C1 segment of cervical spinal cord (tissue), 14 donors: ENCODE measurements at places on chromosomes 5 and 9.

- no peak for DNase-seq
Measured at GRCh38 chr5:120684213-120684612, 220.1 kb downstream of the PRR16 start.

- peak; percentile 47 for DNase-seq
Measured at GRCh38 chr9:75088646-75089372, 495 bp downstream of the OSTF1 start.

GRCh38 chr5:178346607-178347334 lies 114.2 kb upstream of the PHYKPL start:
- DNase-seq = no peak

DNA sequence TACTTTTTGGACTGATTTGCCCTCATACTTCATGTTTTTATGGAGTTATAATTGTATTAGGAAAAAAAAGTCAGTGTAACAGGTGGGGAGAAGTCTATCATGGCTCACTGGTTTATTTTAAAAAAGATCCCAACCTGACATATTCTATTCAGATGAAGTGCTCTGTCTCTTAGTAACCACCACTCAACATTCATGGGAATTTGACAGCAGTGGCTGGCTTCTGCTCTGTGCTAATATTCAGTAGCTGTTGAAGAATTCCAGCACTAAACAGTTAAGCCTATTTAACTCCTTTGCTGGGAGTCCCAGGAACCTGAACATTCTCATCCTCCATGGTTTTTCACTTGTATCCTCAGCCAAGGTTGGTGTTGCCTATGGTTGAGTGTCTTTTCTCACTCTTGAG lies 23.1 kb downstream of the CMYA5 start:
- DNase-seq = no peak

DNA sequence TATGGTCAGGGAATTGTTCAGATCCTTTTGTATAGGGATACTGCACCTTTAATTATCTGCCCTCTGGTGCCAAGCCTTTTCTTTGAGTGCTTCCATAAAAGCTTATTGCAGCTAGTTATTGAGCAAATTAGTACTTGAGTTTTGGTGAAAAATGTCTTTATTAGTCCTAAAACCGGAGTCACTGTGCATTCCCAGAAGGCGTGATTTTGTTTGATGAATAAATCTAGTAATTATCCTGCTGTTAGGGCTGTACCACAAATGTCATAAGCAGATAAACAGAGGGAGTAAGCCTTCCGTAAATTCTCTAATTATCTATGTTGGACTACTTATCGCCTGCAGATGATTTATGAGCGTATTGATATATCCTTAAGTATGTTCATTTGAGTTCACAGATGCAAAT lies 620.7 kb upstream of the ARRDC3 start:
- DNase-seq = no peak

GRCh38 chr9:131400627-131401026 lies 6.7 kb downstream of the PRRC2B start:
- DNase-seq = no peak

- DNase-seq = no peak
Measured at GRCh38 chr5:14035859-14036503, 91.5 kb upstream of the DNAH5 start.

- DNase-seq = no peak
Measured at GRCh38 chr9:86354818-86355309, 654 bp upstream of the TUT7 start.

GRCh38 chr5:54021431-54022164 lies 288.8 kb downstream of the ARL15 start:
- no peak for DNase-seq
